ENCODE measurements at places on chromosomes 13 and 19.

DNA sequence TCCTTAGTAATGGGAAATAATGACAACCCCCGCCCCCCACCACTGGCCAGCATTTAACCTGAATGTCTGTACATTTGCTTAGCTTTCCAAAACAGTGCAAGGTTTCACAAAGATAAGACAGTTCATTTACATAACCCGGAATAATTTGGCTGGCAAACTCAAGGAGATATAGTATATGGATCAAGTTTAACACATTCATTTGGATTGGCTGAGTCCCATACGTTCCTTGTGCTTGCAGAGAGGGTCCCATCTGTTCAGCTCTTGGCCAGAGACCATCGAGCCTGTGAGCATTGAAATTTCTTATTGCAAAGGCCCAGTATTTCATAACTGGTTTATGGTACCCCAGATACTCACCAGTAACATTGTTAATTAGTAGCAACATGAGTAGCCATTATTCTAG, 116.5 kb downstream of the GPC6 start:
- no peak for DNase-seq

GRCh38 chr19:460877-461720, at the start of gene SHC2:
TSS of gene SHC2 (minus strand) at chr19:461033. CDS start at chr19:460996, 37 bp downstream.
- DNase-seq, result no peak

DNA sequence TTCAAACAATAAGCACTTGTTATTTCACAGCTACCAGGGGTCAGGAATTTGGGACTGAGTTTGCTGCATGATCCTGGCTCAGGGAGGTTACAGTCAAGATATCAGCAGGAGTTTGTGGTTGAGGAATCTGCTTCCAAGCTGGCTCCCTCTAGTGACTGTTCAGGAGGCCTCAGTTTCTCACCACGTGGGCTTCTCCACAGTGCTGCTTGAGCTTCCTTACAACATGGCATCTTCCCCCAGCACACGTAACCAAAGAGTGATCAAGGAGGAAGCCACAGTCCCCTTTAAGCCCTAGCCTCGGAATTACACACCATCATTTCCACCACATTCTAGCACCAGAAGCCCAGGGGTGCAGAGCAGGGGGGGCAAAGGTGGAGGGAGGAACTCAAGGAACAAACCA, 28.8 kb downstream of the CELF5 start:
- DNase-seq, result no peak

- DNase-seq, result no peak
Measured at GRCh38 chr13:113857531-113858195, 6.2 kb downstream of the GAS6 start.

GRCh38 chr13:42478531-42479156, 95.3 kb upstream of the TNFSF11 start:
- DNase-seq, result no peak

- no peak for DNase-seq
Measured at GRCh38 chr13:109130093-109130835, 500.9 kb downstream of the MYO16 start.

GRCh38 chr13:76971851-76972829, 19.7 kb upstream of the CLN5 start:
- peak; percentile 88 for DNase-seq

DNA sequence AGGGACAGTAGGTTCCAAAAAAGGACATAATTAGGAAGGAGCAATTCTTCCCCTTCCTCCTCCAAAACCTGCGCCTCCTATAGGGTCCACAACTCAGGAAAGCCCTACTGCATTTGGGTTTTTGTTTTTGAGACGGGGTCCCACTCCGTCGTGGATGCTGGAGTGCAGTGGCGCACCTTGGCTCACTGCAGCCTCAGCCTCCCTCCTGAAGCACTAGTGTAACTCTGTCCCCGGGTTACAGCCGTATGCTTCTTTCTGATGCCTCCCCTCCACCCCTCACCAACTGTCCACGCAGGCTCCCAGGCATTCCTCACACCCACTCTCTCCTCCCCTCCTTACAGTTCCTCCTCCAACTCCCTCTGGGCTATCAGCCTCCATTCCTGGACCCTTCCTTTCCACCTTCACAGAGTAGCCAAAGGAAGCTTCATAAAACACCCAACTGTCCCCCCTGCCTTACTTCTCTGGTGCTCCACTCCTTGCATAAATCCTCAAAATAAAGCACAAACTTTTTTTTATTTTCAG, 2.2 kb upstream of the SERTAD3 start:
- DNase-seq, result no peak

GRCh38 chr13:39273953-39274738, 235.9 kb downstream of the NHLRC3 start:
- peak; percentile 72 for DNase-seq

DNA sequence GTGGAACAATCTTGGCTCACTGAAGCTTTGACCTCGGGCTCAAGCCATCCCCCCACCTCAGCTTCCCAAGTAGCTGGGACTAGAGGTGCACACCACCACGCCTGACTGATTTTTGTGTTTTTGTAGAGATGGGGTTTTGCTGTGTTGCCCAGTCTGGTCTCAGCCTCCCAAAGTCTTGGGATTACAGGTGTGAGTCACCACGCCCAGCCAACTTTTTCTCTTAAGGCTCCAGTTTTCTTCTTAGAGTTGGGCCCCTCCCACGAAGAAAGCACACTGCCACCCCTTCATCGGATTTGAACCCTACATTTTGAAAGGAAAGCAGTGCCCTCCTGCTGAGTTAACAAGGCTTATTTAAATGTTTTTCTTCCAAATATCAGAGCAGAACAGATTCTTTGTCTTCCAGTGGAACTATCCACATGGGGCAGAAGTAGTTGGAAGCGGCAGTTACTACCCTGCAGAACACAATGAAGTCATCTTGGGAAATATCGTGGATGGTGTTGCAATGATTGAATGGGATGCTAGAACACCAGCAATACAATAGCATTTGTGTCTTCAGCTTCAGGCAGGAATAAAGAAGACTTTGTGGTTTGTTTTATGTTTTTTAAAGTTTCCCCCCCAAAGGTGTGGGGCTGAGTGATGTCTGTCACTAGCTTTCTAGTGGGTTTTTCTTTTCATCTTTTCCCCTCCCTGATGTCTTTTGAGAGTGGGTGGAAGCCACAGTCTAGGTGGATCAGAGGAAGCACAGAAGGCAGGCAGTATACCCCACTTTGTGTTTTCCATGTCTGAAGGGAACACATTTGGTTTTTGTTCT, 8.9 kb downstream of the ACTN4 start:
- no peak for DNase-seq

GRCh38 chr19:35257113-35257461, 8.3 kb downstream of the LSR start:
- no peak for DNase-seq

DNA sequence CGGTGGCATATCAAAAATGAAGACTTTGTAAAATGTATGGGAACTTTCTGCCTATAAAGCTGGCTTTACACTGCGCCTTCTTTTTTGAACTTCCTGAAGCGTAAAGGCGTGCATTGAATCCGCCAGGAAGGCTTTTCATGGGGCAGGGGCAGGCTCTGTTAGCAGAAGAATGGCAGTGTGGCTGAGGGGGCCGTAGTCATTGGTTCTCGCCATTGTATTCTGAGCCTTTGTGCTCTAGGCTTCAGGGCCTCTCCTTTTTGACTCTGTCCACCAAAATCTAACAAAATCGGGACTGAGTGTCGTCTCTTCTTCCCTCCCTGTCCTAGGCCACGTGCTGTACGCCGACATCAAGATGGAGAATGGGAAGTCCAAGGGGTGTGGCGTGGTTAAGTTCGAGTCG, 14.1 kb downstream of the PRAM1 start:
- DNase-seq, result no peak

- no peak for DNase-seq
Measured at GRCh38 chr19:5154129-5154798, 185.4 kb downstream of the KDM4B start.

DNA sequence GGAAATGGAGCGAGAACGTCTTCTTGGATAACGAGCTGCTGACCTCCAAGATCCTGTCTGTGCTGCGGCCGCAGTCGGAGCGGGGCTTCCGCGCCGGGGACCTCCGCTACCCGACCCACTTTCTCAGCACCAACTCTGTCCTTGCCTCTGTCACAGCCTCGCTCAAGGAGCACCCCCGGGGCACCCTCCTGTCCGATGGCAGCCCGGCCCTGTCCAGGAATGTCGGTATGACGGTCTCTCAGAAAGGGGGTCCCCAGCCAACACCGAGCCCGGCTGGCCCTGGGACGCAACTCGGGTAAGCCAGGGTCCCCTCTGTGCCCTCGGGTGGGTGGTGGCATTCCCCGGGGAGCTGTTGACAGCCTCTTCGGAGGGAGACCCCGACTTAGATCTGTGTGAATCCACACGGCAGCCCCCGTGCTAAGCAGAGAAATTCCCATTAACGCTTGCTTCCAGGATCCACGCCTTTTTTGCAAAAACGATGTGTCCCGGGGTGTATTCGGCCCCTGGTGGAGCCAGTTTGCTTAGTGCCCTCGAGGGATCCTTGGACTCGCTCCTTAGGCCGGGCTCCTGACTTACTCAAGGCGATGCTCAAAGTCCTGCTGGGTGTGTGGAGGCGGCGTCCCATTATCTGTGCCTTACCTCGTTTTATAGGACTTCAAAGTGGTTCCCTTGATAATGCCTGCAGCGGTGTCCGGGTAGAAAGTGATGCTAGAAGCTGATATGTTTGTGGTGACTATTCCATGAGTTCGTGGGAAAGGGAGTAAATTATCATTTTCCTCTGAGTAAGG, 48.5 kb downstream of the PEX11G start:
- DNase-seq, result no peak

DNA sequence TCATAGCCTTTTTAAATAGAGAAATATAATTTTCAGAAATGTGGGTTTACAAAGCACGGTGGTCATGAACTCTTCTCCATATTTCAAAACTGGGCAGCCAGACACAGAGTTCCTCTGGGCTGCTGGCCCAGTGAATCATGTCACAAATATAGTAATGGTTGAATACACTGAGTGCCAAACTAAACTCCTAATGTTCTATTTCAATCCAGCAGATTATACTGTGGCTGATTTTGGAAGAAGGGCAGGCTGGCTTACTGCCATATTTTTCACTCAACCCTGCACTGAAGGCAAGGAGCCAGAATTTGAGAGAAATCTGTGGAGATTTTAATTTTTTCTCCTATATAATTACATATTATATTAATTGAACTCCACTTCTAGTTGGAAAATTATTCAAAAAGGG, 17.0 kb upstream of the PRR20A start:
- DNase-seq, result peak; percentile 68

DNA sequence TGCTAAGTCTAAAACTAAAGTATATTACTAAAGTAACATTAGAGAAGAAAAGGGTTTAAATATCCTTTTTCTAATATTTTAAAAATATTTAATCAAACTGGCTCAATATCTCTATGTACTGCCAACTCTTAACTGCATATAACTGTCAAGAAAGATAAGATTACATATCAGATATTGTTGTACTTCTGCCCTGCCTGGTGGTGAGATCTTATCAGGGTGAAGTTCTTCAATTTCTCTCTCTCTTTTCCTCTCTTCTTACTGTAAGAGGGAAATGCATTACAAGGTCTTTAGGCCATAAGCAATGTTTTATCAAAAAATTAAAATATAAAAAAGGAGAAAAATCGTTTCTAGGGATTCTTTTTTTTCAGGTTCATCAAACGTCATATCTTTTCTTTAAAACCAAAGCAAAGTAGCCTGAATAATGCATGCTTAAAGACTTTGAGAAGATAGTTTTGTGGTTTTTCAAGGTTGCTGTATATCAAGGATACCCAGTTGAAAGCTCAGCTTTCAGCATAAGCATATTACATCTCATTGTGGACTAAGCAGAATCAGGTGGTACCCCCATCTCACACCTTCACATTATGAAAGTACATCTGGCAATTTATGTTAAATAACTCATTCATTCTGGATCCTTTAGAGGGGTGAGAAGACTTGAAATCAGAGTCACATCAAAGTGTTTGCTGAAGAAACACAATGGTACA, 1625.7 kb upstream of the SLC10A2 start:
- DNase-seq, result no peak

DNA sequence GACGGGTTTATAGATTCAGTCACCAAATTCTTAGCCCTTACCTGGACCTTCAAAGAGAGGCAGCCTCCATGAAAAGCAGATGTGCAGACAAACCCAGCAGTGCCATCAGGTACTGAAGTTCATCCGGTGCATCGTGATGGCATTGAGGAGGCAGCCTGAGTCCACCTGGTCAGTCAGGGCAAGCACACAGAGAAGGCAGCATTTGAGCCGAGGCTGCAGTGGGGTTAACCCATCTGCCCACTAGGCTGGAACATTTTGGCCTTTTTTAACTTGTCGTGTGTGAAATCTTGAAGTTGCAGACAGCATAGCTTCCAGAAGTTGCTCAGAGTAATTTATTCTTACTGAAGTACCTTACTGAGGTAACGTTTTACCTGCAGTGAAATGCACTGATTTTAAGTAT, 4.9 kb downstream of the LMO7 start:
- DNase-seq, result no peak

DNA sequence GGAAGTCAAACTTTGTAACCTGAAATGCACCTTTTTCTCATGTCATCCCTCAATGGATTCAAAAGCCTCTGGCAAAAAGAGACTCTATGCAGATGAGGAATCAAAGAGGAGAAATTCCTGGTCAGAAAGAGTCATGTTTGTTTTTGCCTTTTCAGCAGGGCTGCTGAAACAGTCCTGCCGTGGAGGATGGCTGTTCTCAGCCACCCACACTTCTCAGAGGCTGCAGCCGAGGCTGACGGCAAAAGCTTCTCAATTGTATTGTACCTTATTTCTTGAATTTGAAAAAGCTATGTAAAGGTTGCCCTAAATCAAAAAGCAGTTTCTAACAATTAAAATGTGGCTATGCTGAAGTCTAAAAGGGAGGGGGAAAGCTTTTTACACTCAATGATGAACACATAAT, 385.3 kb downstream of the KCTD12 start:
- DNase-seq, result no peak

- peak; percentile 79 for DNase-seq
Measured at GRCh38 chr19:13001502-13002165, 6.4 kb downstream of the NFIX start.

DNA sequence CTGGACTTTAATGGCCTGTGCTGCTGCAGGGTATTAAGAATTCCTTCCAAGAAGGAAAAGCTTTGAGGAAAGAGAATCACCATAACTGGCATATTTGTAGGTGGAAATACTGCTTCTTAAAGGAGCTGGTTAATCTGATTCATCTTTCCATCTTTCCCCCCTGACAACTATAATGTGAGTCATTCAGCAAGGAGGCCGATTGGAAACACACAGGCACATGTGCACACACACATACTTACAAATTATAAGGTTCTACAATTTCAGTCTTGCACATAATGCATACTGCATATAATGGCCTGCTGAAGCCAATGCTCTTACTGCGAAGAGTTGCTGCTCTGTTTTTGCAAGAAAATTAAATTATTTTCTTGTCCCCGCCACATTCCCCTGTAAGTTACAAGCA, 78.8 kb upstream of the TPP2 start:
- DNase-seq, result no peak

DNA sequence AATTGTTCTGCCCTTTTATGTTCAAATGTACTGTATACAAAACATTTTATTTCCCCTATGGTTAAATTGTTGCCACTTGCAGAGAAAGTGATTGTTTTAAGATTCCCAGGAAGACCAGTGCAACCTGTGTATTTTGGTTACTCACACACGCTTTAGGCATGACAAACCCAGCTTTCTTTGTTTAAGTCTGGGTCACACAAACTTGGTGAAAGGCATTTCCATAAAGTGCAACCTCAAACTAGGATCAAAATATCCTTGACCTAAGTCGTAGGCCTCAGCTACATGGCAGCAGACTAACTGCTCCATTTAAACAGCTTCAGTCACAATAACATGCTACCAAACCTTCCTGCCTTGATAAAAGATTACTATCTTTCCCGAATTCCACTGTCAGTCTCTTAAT, 639.0 kb upstream of the PRR20A start:
- no peak for DNase-seq
